Common myeloid progenitor, CD34-positive (primary cell): ENCODE measurements at places on chromosomes 5 and 9.
A peak's percentile ranks its signal among the peaks of the same experiment; 100 is the strongest.

DNA sequence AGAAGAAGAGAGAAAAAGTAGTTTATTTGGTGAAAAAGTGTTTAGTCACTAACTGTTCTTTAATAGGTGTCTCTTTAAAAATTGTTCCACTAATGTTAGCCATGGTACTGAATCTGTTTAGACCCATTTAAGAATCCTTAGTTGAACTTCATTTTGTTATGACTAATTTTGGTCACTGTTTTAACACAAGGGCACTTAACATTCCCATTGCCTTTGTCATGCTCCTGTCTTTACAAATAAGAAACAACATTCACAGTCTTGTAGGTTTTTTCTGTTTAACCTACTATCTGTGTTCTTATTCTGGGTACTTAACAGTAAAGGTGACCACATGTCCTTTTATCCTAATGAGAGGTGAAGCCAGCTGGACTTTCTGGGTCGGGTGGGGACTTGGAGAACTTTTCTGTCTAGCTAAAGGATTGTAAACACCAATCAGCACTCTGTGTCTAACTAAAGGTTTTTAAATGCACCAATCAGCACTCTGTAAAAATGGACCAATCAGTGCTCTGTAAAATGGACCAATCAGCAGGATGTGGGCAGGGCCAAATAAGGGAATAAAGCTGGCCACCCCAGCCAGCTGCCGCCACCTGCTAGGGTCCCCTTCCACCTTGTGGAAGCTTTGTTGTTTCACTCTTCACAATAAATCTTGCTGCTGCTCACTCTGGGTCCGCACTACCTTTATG is 116.7 kb downstream of the WDR70 start:
- DNase-seq = no peak

DNA sequence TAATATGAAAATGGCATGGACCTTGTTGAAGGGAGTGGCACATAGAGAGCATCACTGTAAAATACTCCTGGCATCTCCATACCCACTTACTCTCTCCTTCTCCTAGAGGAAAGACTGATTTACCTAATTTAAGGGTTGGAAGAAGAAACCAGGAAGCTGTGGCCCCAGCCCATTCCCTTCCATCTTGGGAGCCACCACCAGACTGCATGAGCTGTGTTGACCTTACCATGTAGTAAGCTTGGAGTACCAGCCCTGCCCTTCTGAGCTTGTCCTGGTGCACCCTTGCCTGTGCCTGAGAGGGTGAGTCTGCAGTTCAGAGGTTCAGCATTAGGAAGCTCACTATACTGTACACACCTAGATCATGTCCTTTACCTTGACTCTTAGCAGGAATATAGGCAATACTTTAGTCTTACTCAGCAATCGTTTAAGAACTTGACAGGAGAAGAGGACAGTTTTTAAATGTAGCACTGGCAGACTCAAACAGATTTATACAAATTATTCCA is 35.7 kb upstream of the HMGCS1 start:
- DNase-seq = no peak

GRCh38 chr9:71683598-71684235 is 84.6 kb downstream of the CEMIP2 start:
- DNase-seq = peak; percentile 78

GRCh38 chr5:107404595-107405374 is 266.0 kb downstream of the EFNA5 start:
- no peak for DNase-seq

DNA sequence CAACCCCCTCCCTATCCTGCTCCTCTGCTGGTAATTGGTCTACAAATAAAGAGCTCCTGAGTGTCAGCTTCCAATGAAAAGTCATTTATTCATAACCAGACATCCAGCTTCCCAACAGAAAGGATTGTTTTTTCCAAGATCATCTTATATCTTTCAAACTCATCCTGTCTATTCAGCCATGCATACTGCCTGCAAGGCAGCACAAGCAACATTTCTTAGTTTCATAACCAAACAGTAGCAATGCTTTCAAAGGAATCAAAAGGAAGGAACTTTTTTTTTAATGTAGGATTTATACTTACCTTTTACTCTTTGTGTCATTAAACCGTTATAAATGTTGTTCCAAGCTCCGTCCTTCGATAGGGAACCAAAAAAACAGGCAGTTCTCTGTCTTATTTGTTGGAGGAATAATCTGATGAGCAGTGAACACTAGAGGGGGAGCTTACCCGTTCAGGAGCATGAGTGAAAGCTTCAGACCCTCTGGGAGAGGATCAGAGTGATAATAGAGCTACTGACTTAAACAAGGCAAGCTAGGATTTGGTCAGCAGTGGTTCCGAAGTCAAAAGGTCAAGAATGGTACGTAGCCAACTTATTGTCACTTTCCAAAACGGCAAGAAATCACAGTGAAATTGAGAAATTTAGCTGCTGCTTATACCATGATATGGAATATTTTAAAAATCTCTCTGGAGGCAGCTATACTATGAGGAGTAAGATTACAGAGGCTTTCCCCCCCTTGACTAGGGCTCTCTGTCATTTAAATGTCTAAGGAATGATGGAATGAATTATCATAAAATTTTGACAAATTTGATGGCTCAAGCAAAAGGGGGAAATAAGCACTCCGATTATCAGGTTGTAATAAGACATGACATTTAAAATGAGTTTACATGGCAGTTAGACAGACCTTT is 892.9 kb downstream of the NR2F1-AS1 start:
- DNase-seq = no peak

GRCh38 chr5:145531038-145531734 is 304.0 kb downstream of the PRELID2 start:
- no peak for DNase-seq

- DNase-seq = no peak
These were observed 7.5 kb upstream of the FAM169A start for GRCh38 chr5:74873525-74874249.

- no peak for DNase-seq
These were observed 104.2 kb downstream of the RAPGEF6 start for GRCh38 chr5:131530706-131531331.

- no peak for DNase-seq
These were observed 128.5 kb downstream of the NR3C1 start for GRCh38 chr5:143274952-143275351.

DNA sequence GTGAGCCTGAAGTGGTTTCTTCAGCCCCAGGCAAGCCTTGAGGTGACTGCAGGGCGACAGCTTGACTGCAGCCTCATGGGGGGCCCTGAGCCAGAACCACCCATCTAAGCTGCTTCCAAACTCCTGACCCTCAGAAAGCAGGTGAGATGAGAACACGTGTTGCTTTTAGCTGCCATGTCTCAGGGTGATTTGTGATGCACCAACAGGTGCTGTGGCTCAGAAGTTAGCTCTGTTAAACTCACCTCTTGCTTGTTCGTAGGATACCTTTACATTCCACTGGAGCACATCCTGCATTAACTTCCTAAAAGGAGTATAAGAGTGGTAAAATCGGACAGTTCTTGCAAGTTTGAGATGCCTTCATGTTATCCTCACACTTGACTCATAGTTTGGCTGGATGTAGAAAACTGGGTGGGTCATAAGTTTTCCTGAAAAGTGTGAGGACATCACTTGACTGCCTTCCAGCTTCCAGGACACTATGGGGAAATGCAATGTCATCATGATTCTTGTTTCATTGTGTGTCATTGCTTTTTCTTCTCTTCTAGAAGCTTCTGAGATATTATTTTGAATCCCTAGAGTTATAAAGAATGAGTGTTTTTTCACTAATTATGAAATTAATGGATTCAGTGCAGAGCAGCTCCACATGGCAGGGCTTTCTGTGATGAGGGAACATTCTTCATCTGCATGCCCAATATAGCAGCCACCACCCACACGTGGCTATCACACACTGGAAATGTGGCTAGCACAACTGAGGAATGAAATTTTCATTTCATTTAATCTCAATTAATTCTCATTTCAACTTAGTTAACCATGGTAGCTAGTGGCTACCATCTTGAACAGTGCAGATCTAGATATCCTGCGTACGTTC is 92.3 kb downstream of the HSD17B3 start:
- DNase-seq = no peak

DNA sequence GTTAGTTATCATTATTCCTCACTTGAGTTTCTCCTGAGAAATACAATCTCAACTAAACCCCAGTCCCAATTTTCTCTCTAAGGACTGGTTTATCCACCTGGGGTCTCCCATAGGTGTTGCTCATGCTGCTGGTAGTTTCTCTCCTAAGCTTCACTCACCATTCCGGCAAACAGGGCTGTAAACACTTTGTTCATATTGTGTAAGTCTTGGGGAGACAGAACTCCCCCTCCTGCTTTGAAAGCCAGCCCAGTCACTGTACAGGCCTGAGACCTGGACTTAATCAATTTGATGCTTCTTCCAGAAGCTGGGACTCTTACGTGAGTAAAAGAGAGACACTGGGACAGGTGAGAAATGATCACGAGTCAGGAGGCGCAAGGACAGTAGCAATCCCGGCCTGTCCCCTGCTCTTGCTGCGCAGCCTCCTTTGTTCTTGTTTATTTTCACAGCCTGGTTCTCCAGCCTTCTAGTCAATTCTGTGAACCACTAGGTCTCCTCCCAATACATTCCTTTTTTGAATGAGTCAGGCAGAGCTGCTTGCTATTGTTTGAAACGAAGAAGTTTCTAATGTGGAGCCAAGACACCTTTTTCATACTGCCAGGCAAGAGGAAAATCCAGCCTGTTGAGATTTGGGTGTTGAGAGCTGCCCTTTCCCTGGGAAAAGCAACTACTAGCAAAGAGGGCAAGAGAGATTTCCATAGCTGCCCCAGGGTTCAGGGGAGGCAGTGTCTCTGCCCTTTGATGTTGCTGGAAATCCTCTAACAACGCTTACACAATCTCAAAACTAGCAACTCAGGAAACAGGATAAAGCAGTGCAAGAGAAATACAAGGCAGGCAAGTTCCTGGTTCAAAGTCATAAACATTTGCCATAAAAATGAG is 9.2 kb upstream of the SHROOM1 start:
- DNase-seq = no peak

DNA sequence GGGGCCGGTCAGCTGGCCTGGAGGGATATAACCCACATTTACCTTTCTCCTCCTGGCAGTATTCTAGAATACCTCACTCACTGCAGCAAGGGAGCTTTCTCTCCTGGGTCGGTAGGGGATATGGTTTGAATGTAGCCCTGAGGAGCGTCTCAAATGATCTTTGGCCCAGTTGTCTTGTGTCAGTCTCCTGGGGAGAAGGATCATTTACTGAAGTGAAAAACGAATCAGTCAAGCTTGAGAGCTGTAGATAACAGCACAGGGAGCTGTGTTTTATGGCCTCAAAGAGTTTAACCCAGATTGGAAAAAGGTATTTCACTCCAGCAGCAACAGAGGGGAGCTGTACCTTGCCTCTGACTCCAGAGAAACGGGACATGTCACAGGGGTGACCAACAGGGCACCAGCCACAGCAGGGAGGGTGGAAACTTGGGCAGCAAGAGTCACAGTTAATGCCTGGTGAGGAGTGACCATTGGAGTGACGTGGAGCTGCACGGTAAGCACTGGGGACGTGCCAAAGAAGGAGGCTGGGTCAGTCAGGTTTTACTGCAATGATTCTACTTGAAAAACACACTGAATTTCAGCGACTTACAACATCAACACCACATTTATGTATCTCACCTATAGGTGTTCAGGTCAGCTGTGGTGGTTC is 29.8 kb upstream of the ZFR start:
- no peak for DNase-seq

DNA sequence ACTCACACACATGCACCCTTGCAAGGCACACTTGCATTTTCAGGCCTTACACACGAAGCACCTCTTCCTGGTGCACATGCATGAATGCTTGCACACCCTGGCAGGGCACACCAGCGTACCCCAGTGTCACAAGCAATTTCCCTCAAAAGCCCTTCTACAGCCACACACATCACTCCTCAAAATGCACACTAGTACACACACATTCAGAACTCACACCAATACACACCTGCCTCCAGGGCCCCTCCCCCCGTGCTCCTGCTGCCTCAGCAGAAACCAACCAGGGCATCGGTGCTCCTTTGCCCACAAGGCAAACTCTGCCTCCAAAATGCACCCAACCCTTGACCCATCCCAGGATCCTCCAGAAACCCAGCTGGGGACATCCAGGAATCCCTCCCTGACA is 1.2 kb downstream of the CAMK2A start:
- no peak for DNase-seq

- DNase-seq = no peak
These were observed 156.4 kb upstream of the RUSC2 start for GRCh38 chr9:35333551-35333950.

DNA sequence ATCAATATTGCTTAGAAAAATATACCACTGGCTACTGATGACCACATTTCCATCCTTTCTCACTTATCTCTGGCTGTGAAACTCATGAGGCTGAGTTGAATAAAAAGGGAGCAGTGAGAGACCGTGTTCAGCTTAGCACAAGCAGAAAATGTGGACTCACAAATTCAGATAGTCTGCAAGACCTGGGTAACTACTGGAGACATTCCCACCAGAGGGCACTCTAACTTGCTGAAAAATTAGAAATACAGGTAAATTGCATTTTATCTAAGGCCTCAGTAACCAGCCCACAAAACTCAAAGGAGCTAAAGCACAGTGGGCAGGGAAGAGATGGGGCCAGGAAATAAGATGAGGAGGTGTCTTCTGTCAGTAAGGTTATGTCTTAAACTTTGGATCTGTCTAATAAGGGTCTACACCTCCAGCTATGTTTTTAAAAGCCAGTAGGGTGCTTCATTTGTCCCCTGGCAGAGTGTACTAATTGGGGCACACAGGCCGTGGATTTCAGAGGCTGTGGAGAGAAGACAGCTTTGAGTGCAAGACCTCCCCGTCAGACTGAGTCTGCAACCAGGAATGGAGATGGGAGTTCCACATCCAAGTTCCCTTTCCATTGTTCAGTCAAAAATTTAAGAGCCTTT is 8.7 kb upstream of the NDUFB6 start:
- peak; percentile 86 for DNase-seq

DNA sequence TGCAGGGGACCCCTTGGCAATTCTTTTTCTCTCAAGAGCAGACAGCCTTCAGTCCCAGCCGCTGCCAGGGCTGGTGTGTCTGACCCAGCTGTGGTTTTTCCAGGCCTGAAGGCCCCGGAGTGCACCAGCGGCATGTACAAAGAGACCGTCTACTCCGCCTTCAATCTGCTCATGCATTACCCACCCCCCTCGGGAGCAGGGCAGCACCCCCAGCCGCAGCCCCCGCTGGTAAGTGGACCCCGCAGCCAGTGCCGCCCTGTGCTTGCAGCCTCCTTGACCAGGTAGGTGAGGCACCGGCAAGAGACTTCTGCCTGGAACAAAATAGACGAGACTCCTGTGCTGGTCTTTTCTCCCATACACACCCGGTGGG is 1.3 kb downstream of the TCF7 start:
- no peak for DNase-seq

DNA sequence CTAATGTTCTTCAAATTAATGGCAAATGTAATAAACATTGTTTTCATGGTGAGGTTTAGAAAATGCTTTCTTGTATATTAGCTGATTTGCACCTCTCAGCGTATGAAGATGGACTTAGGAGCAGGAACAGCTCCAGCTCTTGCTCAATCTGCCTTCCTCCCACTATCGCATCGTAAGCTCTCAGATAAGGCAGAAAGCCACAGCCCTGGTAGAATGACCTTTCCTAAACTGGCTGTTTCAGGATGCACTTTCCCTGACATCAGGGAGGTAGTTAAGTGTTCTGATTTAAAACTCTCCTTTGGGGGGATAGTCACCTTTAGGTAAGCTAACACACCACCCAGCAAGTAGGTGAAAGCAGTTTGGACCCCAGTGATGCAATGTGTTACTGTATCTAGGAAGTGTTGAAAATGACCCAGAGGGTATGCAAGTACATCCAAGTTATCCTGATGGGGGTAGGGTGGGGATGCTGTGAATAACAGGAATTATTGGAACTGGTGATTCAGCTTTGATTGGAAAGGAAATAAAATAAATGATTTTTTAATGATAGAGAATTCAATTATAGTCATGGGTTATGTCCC is 72.3 kb downstream of the LMNB1 start:
- DNase-seq = no peak

GRCh38 chr5:142667831-142668230 is 18.1 kb downstream of the FGF1 start:
- DNase-seq = no peak
